ENCODE measurements at places on chromosomes 16 and 17.
A peak's percentile ranks its signal among the peaks of the same experiment; 100 is the strongest.

GRCh38 chr16:31700530-31701388 lies 172.8 kb upstream of the ZNF267 start:
- DNase-seq: peak; percentile 84

- DNase-seq: no peak
Observed at GRCh38 chr16:12310286-12310685, 333.8 kb downstream of the SNX29 start.

DNA sequence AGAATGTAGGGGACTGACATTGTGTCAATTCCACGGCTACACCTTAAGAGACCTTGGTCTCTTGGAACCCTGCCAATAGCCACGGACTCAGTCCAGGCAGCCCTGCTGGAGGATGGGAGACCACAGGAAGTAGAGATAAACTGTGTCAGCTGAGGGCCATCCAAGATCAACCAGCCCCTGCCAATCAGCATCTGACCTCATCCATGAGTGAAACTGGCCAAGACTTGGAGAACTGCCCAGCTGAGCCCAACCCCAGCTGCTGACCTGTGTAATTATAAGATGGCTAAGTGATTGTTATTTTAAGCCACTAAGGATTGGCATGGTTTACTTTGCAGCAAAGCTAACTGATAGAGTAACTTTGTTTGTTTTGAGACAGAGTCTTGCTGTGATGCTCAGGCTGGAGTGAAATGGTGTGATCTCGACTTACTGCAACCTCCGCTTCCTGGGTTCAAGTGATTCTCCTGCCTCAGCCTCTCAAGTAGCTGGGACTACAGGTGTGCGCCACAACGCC lies 13.3 kb upstream of the YWHAE start:
- DNase-seq: no peak

- DNase-seq: no peak
Observed at GRCh38 chr17:32155896-32156295, 13.6 kb downstream of the RHOT1 start.

DNA sequence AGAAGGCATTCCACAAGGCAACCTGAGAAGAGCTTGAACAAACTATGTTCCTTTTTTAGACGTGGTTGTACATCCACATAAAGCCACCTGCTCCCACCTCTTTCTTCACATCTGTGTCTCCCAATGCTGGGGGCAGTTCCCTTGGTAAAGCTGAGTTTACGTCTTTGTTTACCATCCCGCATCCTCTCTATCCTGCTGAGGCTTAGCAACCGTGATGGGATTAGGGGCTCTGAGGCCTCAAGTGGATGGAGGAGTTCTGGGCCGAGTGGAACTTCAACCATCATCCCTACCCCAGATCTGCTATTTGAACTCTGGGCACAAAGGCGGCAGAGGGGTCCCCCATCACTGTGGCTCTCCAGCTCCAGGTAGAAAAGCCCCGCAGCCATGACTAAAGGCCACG lies 94.2 kb upstream of the CREBBP start:
- no peak for DNase-seq

Measured in GM06990 (cell line).